Naive thymus-derived CD8-positive, alpha-beta T cell (primary cell): ENCODE measurements at places on chromosomes 3 and 15.

GRCh38 chr3:62046326-62046725, 327.0 kb downstream of the FEZF2 start:
- H3K4me1 ChIP-seq: no peaks in the 10 kb centered on the region
- no peak overlapping the region for H3K27ac ChIP-seq
- DNase-seq: no peak
- H3K27me3 ChIP-seq: peaks cover 1% of the 10 kb centered on the region

- DNase-seq: no peak
- peak overlapping the region; percentile 93 for H3K4me3 ChIP-seq
- H3K27ac ChIP-seq: peak overlapping the region; percentile 96
- H3K4me1 ChIP-seq: peaks cover 77% of the 10 kb centered on the region
- H3K36me3 ChIP-seq: peaks cover 24% of the 10 kb centered on the region
- no peaks in the 10 kb centered on the region for H3K27me3 ChIP-seq
These were observed 455.7 kb downstream of the FOXP1 start for GRCh38 chr3:71127844-71128243.

- H3K27me3 ChIP-seq: no peaks in the 10 kb centered on the region
- no peak overlapping the region for H3K27ac ChIP-seq
- H3K4me3 ChIP-seq: no peak overlapping the region
- H3K4me1 ChIP-seq: no peaks in the 10 kb centered on the region
These were observed 1148.5 kb downstream of the IGSF11 start for GRCh38 chr3:117886147-117886546.

DNA sequence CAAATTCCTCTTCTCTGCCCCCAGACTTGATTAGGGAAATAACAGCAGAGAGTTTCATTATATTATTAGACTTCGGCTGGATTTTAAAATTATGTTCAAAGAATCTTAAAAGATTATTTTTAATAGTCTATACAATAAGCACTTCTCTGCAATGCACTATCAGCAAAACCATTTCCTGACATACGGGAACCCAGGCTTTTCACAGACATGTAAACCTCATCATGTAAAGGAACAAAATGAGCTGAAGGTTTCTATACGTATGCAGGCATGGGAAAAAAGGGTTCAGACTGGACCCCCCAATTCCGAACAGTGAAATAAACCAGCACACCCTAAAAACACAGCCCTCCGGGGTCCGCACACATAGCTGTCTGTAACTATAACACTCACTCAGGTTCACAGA, 77.5 kb upstream of the LMOD3 start:
- peak overlapping the region; percentile 84 for H3K4me3 ChIP-seq
- peak overlapping the region; percentile 73 for H3K27ac ChIP-seq
- no peaks in the 10 kb centered on the region for H3K36me3 ChIP-seq

DNA sequence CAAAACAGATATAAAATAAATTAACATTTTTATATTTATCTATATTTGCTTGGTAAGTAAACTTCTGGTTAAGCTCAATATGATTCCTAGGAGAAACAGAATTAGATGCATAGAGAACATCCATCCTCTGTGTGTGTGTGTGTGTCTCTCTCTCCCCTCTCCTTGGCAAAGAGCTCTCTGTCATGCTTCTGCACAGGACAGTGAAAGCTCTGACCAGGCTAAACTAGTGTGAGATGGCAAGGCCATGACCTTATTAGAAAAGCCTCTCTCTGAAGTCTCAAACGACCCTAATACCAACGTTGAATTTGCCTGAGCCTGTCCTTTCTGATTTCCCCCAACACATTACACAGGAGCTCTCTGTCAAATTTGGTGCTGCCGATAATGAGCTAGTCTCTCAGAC, 746.0 kb downstream of the VGLL3 start:
- no peaks in the 10 kb centered on the region for H3K36me3 ChIP-seq
- H3K4me3 ChIP-seq: no peak overlapping the region
- H3K4me1 ChIP-seq: no peaks in the 10 kb centered on the region

GRCh38 chr3:192303235-192303634, 424.1 kb downstream of the FGF12 start:
- no peak overlapping the region for H3K4me3 ChIP-seq
- no peak for DNase-seq
- no peaks in the 10 kb centered on the region for H3K4me1 ChIP-seq
- no peaks in the 10 kb centered on the region for H3K27me3 ChIP-seq
- no peaks in the 10 kb centered on the region for H3K36me3 ChIP-seq
- no peak overlapping the region for H3K27ac ChIP-seq

DNA sequence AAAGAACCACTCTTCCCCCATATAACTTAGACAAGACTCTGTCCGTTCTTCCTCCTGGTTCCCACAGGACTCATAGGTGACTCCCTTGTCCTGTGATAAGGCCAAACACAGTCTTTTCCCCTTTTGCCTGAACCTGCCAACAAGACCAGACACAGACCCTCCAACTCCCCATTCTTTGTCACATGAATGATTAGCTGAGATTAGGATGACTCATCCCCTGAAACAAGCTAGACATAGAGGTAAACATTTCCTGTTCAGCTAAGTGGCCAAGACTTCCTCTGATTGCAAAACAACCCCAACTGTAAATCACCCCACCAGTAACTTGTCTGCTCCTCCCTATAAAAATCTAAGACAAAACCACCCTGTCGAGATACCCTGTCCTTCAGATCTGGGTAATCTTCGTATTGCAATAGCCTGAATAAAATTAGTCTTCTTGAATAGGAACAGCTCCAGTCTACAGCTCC, 11.4 kb upstream of the HTR3E start:
- H3K4me1 ChIP-seq: peaks cover 7% of the 10 kb centered on the region
- no peak overlapping the region for H3K4me3 ChIP-seq
- no peak overlapping the region for H3K27ac ChIP-seq
- H3K27me3 ChIP-seq: no peaks in the 10 kb centered on the region
- H3K36me3 ChIP-seq: peaks cover 11% of the 10 kb centered on the region
- DNase-seq: no peak

DNA sequence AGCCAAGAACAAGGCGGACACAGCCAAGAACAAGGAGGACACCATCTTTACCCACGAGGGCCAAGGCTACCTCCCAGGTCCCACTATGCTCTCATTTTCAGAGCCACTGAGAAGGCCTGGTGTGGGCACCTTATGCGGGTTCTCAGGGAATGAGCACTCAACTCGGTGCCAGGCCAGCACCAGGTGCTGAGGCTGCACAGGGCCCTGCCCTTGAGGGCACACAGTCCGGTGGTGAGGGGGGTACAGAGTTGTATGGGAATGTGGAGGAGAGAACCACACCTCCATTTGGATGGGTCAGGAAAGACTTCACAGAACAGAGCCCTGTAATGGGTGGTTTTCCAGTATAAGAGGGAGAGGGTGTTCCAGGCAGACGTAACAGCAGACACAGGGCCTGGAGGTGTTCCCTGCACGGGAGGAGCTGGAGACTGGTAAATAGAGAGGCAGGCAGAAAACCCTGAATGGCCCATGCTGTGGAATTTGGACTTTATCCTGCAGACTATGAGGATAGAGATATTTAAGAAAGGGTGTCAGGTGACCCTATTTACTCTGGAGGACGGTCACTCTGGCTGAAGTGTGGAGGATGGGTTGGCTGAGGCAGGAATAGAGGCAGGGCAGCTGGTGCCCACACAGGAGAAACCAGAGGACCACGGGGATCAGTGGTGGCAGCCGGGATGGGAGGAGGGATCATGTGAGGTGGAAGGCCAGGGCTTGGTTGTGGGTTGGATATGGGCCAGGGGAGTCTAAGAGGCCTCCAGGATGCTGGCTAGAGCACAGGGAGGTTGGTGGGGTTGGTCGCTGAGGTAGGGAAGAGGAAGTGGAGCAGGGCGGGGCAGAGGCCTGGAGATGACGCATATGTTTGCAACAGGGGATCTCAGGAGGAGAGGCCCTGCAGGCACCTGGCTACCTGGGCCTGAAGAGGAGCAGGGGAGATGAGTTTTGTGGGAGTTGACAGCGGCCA, 34.6 kb downstream of the CRABP1 start:
- H3K27me3 ChIP-seq: peaks cover 8% of the 10 kb centered on the region
- no peak overlapping the region for H3K27ac ChIP-seq
- no peaks in the 10 kb centered on the region for H3K4me1 ChIP-seq
- DNase-seq: no peak
- no peaks in the 10 kb centered on the region for H3K36me3 ChIP-seq
- no peak overlapping the region for H3K4me3 ChIP-seq

DNA sequence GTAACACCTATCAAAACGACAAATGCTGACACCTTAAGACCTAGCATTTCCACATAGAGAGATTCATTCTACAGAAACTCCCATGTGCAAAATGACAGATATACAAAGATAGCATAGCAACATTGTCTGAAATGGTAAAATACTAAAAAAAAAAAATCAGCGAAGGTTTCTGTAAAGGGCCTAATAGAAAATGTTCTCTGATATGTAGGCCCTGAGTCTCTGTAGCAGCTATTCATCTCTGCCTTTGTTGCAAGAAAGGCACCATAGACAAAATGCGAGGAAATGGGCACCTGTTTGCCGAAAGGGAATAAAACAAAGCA, 631 bp upstream of the MFGE8 start:
- no peak for DNase-seq
- H3K27me3 ChIP-seq: no peaks in the 10 kb centered on the region
- H3K27ac ChIP-seq: peak overlapping the region; percentile 86
- peaks cover 36% of the 10 kb centered on the region for H3K4me1 ChIP-seq
- H3K4me3 ChIP-seq: peak overlapping the region; percentile 97
- no peaks in the 10 kb centered on the region for H3K36me3 ChIP-seq

GRCh38 chr3:126035362-126036050, 48.4 kb downstream of the SLC41A3 start:
- H3K27ac ChIP-seq: no peak overlapping the region
- H3K4me1 ChIP-seq: peaks cover 19% of the 10 kb centered on the region
- H3K4me3 ChIP-seq: no peak overlapping the region
- peaks cover 63% of the 10 kb centered on the region for H3K36me3 ChIP-seq

- no peaks in the 10 kb centered on the region for H3K27me3 ChIP-seq
- H3K27ac ChIP-seq: no peak overlapping the region
- H3K4me3 ChIP-seq: no peak overlapping the region
- H3K4me1 ChIP-seq: no peaks in the 10 kb centered on the region
- H3K36me3 ChIP-seq: peaks cover 7% of the 10 kb centered on the region
These were observed 11.4 kb downstream of the ENTPD3 start for GRCh38 chr3:40398346-40398745.
